ENCODE measurements at places on chromosomes 11 and 22. TPM values are rescaled to one million over a fixed set of nuclear protein-coding genes. Genes with fewer than 3 reads are reported as not detected.

The TIMP3 gene
- 876 TPM for total RNA-seq

The IGLL1 gene
- total RNA-seq, result not detected

The SLC22A6 gene
- not detected for total RNA-seq

The TMEM41B gene
- 61.4 TPM for total RNA-seq

The ARRB1 gene
- total RNA-seq, result 5.8 TPM

The KRTAP5-8 gene
- not detected for total RNA-seq

The GP1BB gene
- total RNA-seq, result 1.8 TPM

The NOX4 gene
- total RNA-seq, result 4.2 TPM

The GDPD4 gene
- total RNA-seq, result 0.69 TPM

The CDKN1C gene
- 4.8 TPM for total RNA-seq

The C11orf87 gene
- total RNA-seq, result under 0.01 TPM

The OR4A16 gene
- total RNA-seq, result not detected

The HTR3B gene
- total RNA-seq, result not detected

The MMP11 gene
- 15.4 TPM for total RNA-seq

The CCDC157 gene
- 1.5 TPM for total RNA-seq

The RGL4 gene
- total RNA-seq, result not detected

The CDC45 gene
- total RNA-seq, result 1.2 TPM

The MPZL3 gene
- 0.89 TPM for total RNA-seq

The ABCG4 gene
- 0.32 TPM for total RNA-seq

The BRMS1 gene
- total RNA-seq, result 38.6 TPM
